ENCODE measurements at places on chromosomes 3 and 15. TPM values are rescaled to one million over a fixed set of nuclear protein-coding genes. Genes with fewer than 3 reads are reported as not detected.

DNA sequence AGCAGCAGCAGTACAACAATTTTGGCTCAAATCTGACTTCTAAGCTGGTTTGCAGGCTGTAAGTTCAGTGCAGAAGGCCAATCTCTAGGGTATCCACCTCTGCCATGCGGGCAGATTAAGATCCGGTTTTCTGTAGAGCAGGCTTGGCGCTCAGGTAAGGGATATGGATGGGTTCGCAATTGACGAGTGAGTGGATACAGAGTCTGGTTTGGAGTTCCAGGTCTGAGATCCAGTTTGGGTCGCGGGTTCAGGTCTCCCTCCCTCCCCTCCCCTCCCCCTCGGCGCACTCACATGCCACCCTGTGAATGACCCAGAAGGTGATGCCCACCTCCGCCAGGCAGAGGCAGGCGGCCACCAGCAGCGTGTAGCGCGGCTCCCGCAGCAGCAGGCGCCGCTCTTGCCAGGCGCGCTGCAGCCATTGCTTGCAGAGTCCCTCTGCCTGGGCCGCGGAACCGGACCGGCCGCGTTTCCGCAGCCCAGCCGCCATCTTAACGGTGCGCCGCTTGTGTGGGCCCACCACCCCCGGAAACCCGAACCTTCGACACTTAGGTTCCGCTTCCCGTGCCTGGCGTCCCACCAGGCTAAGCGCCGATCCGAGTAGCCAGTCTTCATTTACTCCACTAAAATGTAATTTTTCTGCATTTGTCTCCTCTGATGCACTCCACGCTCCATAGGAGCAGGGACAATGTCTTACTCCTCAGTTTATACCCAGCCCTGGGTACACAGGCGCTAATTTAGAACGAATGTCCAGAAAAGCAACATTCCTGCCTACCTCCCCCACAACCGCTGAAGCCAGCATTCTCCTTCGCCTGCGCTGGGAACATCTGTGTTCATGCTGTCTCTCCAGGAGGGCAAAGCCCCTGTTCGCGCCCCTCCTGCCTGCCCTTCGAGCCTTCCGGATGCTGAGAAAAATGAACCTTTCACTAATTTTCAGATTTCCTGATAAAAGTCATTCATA, at the start of gene ALG3:
Gene ALG3, minus strand, starts transcription at position 509 of the 958 bp plus-strand sequence. Its CDS starts 22 bp downstream, at position 487.
- peak; percentile 88 for DNase-seq

GRCh38 chr3:127732879-127733350, 60.2 kb downstream of the ABTB1 start:
- DNase-seq: no peak

GRCh38 chr3:8557298-8557697, 55.7 kb downstream of the LMCD1 start:
- DNase-seq: no peak

GRCh38 chr3:56469141-56469540, 874 bp upstream of the ERC2 start:
- DNase-seq: no peak

DNA sequence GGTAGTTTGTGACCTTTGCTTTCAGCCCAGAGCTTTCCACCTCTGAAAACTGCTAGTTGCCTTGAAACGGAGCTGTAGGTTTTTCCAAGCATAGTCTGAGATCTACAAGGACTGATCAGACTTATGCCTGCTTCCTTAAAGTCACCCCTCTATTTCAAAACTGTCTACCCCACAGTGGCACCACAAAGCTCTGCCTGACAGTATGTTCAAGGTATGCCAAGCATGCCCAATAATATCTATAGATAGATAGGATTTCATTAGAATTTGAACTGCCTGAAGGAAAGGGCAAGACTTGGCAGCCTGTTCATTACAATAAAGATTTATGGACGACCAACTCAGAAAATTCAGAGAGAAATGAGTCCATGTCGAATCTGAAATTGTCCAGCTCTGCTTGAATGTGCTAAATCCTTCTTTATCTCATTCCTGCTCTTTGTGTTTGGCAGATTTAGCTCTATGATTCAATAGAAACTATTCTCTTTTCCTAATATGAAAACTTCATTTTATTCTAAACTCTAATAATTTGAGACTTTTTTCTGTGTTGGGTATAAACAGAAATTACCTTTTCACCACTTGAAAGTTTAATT, 227.6 kb upstream of the TBC1D5 start:
- no peak for DNase-seq

- DNase-seq: no peak
Observed at GRCh38 chr3:62462788-62463187, 89.4 kb upstream of the FEZF2 start.

DNA sequence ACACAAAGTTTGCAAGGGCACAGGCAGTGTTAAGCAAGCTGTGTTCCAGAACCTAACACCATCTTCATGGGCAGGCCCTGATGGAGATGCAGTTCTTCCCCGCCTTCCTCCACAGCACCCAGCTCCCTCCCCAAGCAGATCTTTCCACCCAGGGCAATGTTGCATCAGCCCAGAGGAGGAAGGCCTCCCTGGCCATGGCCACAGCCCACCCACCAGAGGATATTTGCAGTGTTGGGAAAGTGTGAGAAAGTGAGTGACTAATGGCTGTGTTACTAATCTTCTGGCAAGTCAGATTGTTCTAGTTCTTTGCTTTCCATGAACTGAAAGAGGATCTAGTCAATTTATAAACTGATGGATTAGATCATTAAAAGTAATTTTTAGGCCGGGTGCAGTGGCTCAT, 42.0 kb upstream of the ATP10A start:
- DNase-seq: no peak

DNA sequence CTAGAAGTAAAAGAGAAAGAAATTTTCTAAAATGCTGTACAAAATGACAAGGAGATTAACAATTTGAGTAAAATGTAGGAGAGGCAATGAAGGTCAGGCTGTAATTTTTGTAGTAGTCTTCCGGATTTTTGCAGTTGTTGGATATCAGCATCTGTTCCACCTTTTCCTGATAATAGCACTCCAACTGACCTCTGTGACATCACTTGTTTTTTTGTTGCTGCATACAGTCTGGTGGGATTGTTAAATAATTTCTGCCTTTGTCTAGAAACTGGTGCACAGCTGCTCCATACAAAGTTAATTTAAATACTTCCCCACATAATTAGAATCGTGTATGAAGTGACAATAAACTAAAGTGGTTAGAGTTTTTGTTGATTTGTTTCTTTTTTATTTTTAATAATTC, 731.4 kb downstream of the PLOD2 start:
- no peak for DNase-seq

Gene GRK7
- not detected for total RNA-seq

Gene CADM2
- 1.1 TPM for total RNA-seq

Measured in left colon (tissue), 2 donors.